ENCODE measurements at places on chromosomes 3 and 15. TPM values are rescaled to one million over a fixed set of nuclear protein-coding genes. Genes with fewer than 3 reads are reported as not detected.

GRCh38 chr15:48861813-48862431, 16.0 kb upstream of the EID1 start:
- H3K4me3 ChIP-seq = no peak overlapping the region
- H3K27me3 ChIP-seq = peaks cover 2% of the 10 kb centered on the region
- peaks cover 1% of the 10 kb centered on the region for H3K36me3 ChIP-seq
- H3K4me1 ChIP-seq = peaks cover 14% of the 10 kb centered on the region

CA12 gene
- 0.63 TPM for total RNA-seq

GRCh38 chr15:79978655-79979514, 7.9 kb upstream of the BCL2A1 start:
- H3K4me3 ChIP-seq = peak overlapping the region; percentile 11
- no peaks in the 10 kb centered on the region for H3K27me3 ChIP-seq
- H3K4me1 ChIP-seq = peaks cover 29% of the 10 kb centered on the region

- no peak overlapping the region for H3K27ac ChIP-seq
- no peaks in the 10 kb centered on the region for H3K4me1 ChIP-seq
- no peak for DNase-seq
- no peak overlapping the region for H3K4me3 ChIP-seq
- H3K27me3 ChIP-seq = peaks cover 6% of the 10 kb centered on the region
Observed at GRCh38 chr3:151918253-151919029, 45.0 kb downstream of the SUCNR1 start.

PPM1L gene
- 2.7 TPM for total RNA-seq

GRCh38 chr15:62912282-62912681, 130.3 kb upstream of the TPM1 start:
- no peaks in the 10 kb centered on the region for H3K4me1 ChIP-seq
- no peak overlapping the region for H3K27ac ChIP-seq
- H3K27me3 ChIP-seq = peaks cover 10% of the 10 kb centered on the region
- H3K36me3 ChIP-seq = no peaks in the 10 kb centered on the region

DNA sequence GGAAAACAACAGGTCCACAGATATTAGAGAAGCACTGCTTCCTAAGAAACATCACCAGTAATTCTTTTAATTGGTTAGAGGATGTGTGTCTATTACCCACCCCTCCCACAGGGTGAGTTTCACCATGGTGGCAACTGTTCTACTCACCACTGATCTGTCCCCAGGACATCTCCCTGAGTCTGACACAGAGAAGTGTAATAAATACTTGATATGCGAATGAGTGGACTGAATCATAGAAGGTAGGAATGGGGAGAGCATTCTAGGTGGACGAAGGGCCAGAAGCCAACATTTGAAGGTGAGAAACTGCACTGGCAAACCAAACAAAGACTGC, 452.7 kb upstream of the PROK2 start:
- no peak overlapping the region for H3K27ac ChIP-seq
- H3K36me3 ChIP-seq = no peaks in the 10 kb centered on the region
- no peak overlapping the region for H3K4me3 ChIP-seq
- DNase-seq = no peak

DNA sequence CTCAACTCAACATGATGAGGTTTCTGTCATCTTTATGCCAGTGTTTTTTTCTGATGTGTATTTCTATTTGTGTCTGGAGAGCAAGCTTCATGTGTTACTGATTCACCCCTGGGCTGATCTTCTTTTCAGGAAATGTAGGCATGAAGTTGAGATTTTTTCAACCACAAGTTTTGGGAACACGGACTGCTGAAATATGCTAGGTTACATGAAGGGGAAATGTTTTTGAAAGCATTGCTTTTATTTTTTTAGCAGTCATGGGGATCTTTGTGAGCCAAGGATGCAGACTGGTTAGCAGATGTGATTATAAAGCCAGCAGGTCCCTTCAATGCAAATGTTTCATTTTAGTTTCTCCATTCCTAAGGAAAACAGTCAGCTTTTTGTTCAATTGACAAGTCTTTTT, 219.3 kb upstream of the COL8A1 start:
- no peak overlapping the region for H3K27ac ChIP-seq
- H3K4me1 ChIP-seq = no peaks in the 10 kb centered on the region
- no peaks in the 10 kb centered on the region for H3K27me3 ChIP-seq
- no peak overlapping the region for H3K4me3 ChIP-seq
- no peaks in the 10 kb centered on the region for H3K36me3 ChIP-seq

DNA sequence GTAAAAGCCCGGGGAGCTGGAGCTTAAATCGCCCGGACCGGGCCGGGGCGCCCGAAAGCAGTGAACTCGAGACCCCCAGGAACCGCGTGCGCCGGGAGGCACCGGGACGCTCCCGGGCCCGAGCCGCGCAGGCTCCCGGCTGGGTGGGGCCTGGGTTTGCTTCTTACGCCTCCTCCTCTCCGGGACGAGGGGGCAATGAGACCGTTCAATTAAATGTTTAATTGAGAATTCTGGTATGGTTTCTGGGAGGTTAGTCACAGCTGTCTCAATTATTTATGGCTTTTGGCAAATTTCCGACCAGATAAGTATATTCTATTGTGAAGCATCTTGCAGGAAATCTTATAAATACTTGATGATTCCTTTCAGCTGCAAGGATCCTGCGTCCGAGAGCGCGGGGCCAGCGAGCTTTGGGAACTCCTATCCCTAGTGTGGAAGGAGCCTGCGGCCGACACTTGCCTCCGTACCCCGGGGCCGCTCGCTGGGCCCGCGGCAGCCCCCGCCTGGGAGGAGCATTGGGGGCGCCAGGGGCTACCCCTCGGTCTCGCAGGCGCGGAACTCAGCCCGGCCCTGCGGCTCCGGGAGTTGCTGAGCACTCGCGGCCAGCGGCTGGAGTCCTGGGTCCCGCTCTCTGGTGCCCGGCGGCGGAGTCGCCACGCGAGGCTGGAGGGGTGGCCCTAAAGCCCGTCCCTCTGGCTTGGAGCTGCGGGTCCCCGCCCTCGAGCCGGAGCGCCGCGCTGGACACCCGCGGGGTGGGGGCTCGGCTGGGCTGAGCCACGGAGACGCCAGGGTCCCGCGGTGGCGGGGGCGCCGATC, 10.3 kb downstream of the ISL2 start:
- peaks cover 62% of the 10 kb centered on the region for H3K27me3 ChIP-seq
- H3K4me1 ChIP-seq = peaks cover 15% of the 10 kb centered on the region
- no peak for DNase-seq
- H3K27ac ChIP-seq = no peak overlapping the region
- H3K4me3 ChIP-seq = no peak overlapping the region

GRCh38 chr15:72078887-72079286, 39.1 kb downstream of the MYO9A start:
- peaks cover 2% of the 10 kb centered on the region for H3K27me3 ChIP-seq
- DNase-seq = no peak
- H3K27ac ChIP-seq = no peak overlapping the region
- no peaks in the 10 kb centered on the region for H3K36me3 ChIP-seq
- peaks cover 4% of the 10 kb centered on the region for H3K4me1 ChIP-seq

- H3K4me1 ChIP-seq = peaks cover 12% of the 10 kb centered on the region
- no peak overlapping the region for H3K27ac ChIP-seq
- peaks cover 2% of the 10 kb centered on the region for H3K36me3 ChIP-seq
- H3K27me3 ChIP-seq = peaks cover 29% of the 10 kb centered on the region
Observed at GRCh38 chr15:28085489-28086174, 13.5 kb downstream of the OCA2 start.

- no peaks in the 10 kb centered on the region for H3K36me3 ChIP-seq
- no peaks in the 10 kb centered on the region for H3K27me3 ChIP-seq
- no peak overlapping the region for H3K4me3 ChIP-seq
Observed at GRCh38 chr3:164468055-164468454, 610.2 kb downstream of the SI start.

KBTBD12 gene
- total RNA-seq = not detected

DNA sequence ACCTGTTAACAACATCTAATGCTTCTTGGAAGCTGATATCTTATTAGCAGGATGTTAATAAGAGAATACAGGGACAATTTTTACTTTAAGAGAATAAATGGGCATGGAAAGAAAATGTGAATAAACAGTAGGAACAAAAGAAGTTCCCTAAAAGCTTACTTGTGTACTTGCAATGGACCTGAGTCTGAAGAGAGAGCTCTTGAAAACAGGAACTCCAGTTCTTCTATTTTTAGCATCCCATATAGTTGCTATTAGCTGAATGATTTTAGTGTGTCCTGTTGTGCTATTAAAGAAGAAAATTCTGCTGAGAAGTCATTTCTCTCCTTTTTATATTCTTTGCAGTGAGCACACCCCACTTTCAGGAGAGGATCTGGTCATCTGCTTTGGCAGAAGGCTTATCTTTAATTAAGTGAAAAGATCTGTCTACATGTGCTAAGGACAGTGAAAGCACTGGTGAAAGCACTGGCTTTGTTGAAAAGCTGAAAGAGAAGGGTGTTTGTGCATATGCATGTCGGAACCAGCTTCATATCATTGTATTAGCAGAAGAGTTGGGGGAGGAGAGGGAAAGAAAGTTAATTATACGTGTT, 1.4 kb upstream of the ST3GAL6 start:
- no peaks in the 10 kb centered on the region for H3K36me3 ChIP-seq
- no peak for DNase-seq
- peaks cover 15% of the 10 kb centered on the region for H3K27me3 ChIP-seq
- no peaks in the 10 kb centered on the region for H3K4me1 ChIP-seq
- no peak overlapping the region for H3K4me3 ChIP-seq
- no peak overlapping the region for H3K27ac ChIP-seq

GRCh38 chr3:58628823-58629562, 37.6 kb downstream of the FAM3D start:
- no peak overlapping the region for H3K4me3 ChIP-seq
- no peak for DNase-seq
- H3K27me3 ChIP-seq = peaks cover 5% of the 10 kb centered on the region
- no peak overlapping the region for H3K27ac ChIP-seq

GRCh38 chr3:33678073-33678472, 40.0 kb downstream of the CLASP2 start:
- H3K36me3 ChIP-seq = peaks cover 41% of the 10 kb centered on the region
- no peaks in the 10 kb centered on the region for H3K4me1 ChIP-seq
- no peaks in the 10 kb centered on the region for H3K27me3 ChIP-seq
- no peak overlapping the region for H3K27ac ChIP-seq

GRCh38 chr3:14369675-14370669, 32.4 kb upstream of the SLC6A6 start:
- no peaks in the 10 kb centered on the region for H3K36me3 ChIP-seq
- H3K4me1 ChIP-seq = peaks cover 1% of the 10 kb centered on the region
- no peak overlapping the region for H3K4me3 ChIP-seq
- peaks cover 5% of the 10 kb centered on the region for H3K27me3 ChIP-seq
- no peak overlapping the region for H3K27ac ChIP-seq
- DNase-seq = no peak

KATNBL1 gene
- total RNA-seq = 44.2 TPM

DNA sequence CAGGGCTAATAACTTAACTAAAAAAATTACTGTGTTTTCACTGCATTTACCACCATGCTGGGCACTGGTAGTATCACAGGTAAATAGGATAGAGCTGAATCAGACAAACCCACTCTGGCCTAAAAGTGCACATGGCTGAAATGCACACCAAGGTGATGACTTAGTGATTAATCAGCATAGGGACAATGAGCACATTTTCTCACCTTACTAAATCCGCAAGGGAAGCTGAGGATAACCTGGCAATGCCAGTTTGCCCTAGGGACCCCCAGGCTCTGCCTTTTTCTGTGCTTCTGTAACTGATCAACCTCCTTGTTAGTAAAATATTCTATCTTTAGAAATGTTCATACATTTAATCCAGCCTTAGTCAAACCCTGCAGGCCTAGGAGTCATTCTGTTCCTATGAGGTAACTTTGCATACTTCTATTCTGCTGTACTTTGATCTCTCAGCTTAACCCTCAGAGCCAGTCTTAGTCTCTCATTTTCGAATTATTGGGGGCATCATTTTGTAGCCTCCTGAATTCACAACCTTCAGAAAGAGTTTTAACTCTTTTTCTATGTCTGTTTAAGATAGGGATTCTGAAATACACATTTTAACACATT, 562.9 kb upstream of the KCNMB2 start:
- no peaks in the 10 kb centered on the region for H3K4me1 ChIP-seq
- no peak for DNase-seq
- no peaks in the 10 kb centered on the region for H3K36me3 ChIP-seq
- H3K4me3 ChIP-seq = no peak overlapping the region
- H3K27me3 ChIP-seq = no peaks in the 10 kb centered on the region
- H3K27ac ChIP-seq = no peak overlapping the region

DNA sequence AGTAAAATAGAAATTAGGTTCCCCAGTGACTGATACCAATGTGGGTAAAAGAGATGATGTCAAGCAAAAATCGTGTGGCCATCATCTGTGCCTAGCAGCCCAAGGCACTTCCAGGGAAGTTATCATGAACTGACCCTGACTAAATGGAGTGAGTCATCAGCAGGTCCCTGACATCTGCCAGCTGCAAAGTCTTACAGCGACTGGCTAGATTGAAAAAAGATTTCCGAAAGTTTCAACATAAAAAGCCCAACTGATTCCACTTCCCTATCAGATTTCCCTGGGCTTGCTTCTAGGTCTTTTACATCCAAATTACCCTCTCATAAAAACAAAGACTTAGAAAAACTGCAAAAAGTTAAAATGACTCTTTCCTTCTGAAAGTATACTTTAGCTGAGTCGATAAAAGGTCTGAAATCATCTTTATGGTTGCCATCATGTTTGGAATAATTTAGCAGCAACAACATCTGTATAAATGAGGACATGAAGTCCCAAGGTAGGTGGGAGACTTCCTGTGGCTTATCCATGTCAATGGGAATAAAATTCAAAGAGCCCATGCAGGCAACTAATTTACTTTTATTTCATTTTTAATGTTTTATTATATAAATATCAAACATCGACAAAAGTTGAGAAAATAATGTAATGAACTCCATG, 342.8 kb downstream of the ERC2 start:
- H3K27me3 ChIP-seq = peaks cover 3% of the 10 kb centered on the region
- H3K27ac ChIP-seq = no peak overlapping the region
- no peak for DNase-seq
- no peak overlapping the region for H3K4me3 ChIP-seq
- H3K4me1 ChIP-seq = no peaks in the 10 kb centered on the region

DNA sequence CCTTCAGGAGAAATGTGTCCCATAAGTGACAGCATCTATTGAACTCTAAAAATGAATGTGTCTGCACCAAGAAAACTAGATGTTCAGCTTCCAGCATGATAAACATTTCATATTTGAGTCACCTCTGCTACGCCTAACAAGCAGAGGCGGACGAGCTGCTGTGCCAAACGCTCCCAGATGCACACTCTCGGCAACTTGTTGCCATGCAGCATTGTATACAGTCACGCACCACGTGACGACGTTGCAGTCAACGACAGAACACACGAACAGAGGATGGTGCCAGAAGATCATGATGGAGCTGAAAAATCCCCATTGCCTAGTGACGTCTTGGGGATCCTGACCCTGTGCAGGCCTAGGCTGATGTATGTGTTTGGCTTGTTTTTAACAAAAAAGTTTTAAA, 137.5 kb downstream of the XXYLT1 start:
- no peaks in the 10 kb centered on the region for H3K27me3 ChIP-seq
- peaks cover 17% of the 10 kb centered on the region for H3K4me1 ChIP-seq
- no peak overlapping the region for H3K27ac ChIP-seq
- DNase-seq = no peak
- peaks cover 2% of the 10 kb centered on the region for H3K36me3 ChIP-seq

GCSAM gene
- total RNA-seq = 1.7 TPM

GRCh38 chr3:109023656-109024254, 70.1 kb upstream of the GUCA1C start:
- H3K36me3 ChIP-seq = no peaks in the 10 kb centered on the region
- H3K27me3 ChIP-seq = peaks cover 14% of the 10 kb centered on the region
- no peaks in the 10 kb centered on the region for H3K4me1 ChIP-seq
- H3K4me3 ChIP-seq = no peak overlapping the region
- DNase-seq = peak; percentile 77
- H3K27ac ChIP-seq = no peak overlapping the region

- H3K4me3 ChIP-seq = no peak overlapping the region
- peak; percentile 16 for DNase-seq
- no peak overlapping the region for H3K27ac ChIP-seq
- no peaks in the 10 kb centered on the region for H3K36me3 ChIP-seq
Observed at GRCh38 chr15:92224843-92225242, 168.8 kb upstream of the ST8SIA2 start.

SHC4 gene
- total RNA-seq = 21.2 TPM

GRCh38 chr15:76903251-76903681, 1.9 kb downstream of the SCAPER start:
- H3K4me1 ChIP-seq = peaks cover 30% of the 10 kb centered on the region
- H3K27ac ChIP-seq = peak overlapping the region; percentile 30
- H3K4me3 ChIP-seq = peak overlapping the region; percentile 92
- peak; percentile 65 for DNase-seq

Measured in activated CD4-positive, alpha-beta T cell treated with anti-CD3 and anti-CD28 coated beads, Interleukin-2, amount 10 ng/mL, durations not matched to agents 24 days and 14 days (primary cell).